ENCODE measurements at places on chromosomes 2 and 18.

- no peak for DNase-seq
Measured at GRCh38 chr2:177983183-177983788, 89.3 kb downstream of the PDE11A start.

- DNase-seq = no peak
Measured at GRCh38 chr18:78948707-78949106, 30.9 kb upstream of the SALL3 start.

DNA sequence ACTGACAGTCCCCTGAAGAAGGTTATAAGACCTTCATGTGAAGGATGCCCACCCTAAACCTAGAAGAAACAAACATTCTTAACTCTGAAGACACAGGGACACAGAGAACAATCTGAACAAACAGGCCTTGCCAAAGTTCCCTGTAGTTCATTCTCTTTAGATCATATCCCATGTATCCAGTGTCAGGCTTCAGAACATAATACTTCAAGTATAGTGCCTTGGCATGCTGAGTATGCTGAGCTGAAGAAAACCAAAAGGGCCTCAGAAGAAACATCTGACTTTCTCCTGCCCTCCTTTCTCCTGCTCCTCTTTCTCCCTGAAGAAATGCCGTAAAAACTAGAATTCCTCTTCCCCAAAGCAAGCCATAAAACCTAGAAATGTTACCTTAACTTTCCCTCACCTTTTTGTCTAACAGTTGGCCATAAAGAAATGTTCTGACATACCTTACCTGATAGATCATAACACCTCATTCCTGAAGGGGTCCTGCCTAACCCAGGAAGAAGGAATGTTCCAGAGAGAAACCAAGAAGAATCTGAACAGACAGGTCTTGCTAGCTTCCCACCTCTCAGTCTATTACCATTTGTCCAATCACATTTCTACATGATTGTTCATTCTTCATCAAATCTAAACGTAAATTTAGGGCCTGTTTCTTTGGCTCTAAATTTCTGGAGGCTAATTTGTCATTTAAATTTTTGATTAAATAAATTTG is 160.1 kb upstream of the ZC3H15 start:
- no peak for DNase-seq

- no peak for DNase-seq
Measured at GRCh38 chr2:9715238-9715637, 84.4 kb upstream of the YWHAQ start.

GRCh38 chr2:143575340-143575739 is 446.1 kb downstream of the ARHGAP15 start:
- no peak for DNase-seq

DNA sequence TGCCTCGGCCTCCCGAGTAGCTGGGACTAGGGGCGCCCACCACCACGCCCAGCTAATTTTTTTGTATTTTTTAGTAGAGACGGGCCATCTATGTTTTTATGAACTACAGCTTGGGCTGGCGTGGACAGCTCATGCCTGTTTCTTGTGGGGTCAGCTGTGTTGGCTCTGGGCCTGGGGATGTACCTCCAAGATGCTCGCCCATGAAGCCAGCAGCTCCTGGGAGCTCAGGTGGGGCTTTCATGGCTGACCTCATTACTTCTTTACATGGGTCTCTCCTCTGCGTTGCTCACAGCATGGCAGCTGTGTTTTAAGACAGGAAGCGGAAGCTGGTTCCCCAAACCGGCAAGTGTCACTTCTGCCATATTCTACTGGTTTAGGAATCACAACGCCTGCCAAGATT is 203.1 kb downstream of the SOX11 start:
- no peak for DNase-seq

- DNase-seq = no peak
Measured at GRCh38 chr2:25597881-25598280, 75.5 kb downstream of the DTNB start.

DNA sequence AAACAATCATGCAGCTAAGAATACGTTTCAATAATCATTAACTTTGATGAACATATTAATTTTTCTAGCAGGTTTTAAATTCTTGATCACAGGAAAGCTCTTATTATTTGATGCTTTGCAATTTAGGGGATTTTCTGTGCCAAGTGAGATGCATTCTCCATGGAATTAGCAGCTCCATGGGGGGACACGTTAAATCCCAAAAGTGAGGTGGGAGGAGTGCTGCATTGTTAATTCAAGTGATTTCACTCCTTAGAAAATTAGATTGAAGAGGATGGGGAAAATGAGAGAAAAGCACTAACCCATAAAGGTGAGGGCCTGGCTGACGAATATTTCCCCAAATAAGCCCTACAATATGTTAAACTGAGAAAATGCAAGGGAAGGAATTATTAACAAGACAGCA is 69.2 kb downstream of the ACVR1C start:
- DNase-seq = no peak

GRCh38 chr2:240554767-240555493 is 2.9 kb downstream of the ANKMY1 start:
- no peak for DNase-seq

GRCh38 chr18:23920054-23920453 is 94.5 kb upstream of the TTC39C start:
- no peak for DNase-seq

GRCh38 chr2:17441055-17441771 is 77.0 kb downstream of the RAD51AP2 start:
- DNase-seq = no peak

GRCh38 chr18:25454730-25455129 is 102.8 kb upstream of the ZNF521 start:
- DNase-seq = no peak

- no peak for DNase-seq
Measured at GRCh38 chr2:11186145-11186544, 30.9 kb downstream of the SLC66A3 start.

DNA sequence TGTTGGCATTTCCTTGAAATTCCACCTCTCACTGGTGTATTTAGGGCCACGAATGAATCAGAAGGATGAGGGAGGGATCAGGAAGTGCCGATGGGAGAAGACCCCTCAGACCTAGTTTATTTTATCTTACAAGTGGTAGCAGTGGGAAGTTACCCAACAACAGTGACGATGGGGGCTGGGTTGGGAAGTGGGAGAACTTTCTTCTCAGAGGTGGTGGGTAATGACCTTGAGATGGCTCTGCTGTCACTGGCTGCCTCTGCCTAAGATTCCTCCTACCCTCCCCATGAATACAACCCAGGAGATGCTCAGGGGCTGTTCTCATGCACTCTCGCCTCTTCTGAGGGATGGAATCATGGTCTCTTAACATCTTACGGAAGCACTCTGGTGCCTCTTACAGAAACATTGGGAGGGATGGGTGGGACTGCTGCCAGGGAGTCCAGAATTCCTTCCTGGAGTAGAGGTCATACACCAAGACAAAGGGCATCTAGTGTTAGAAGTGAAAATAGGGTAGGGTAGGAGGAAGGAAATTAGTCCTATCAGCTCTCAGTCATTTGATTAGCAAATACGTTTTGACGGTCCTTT is 58.5 kb upstream of the TXNDC2 start:
- no peak for DNase-seq

- DNase-seq = no peak
Measured at GRCh38 chr2:45559436-45559835, 51.6 kb downstream of the SRBD1 start.

- DNase-seq = no peak
Measured at GRCh38 chr2:99861376-99861760, 281.0 kb downstream of the AFF3 start.

GRCh38 chr2:144877893-144878292 is 358.0 kb upstream of the ZEB2 start:
- DNase-seq = no peak

- DNase-seq = no peak
Measured at GRCh38 chr2:237702441-237703391, 75.3 kb downstream of the LRRFIP1 start.

- no peak for DNase-seq
Measured at GRCh38 chr2:218880102-218880858, at the start of gene WNT10A. Gene WNT10A (plus strand): TSS chr2:218880852. CDS start chr2:218880996, 144 bp downstream.

DNA sequence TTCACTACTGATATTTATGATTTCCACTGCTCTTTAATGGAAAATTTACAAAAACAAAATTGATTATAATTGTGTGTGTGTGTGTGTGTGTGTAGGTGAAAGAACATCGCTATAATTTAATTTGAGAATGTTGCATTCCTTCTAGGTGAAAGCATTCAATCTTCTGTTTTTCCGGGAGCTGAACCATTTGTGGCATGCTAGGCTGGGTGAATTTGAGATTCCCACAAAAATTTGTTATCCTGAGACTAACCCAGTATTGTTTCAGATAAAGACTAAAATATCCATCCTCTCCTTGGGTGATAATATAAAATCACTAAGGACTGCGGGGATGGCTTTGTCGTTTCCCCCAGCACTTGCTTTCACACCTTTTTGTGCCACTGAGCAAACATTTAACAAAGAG is 911.2 kb upstream of the PIK3C3 start:
- no peak for DNase-seq

GRCh38 chr2:9952856-9953503 is 1.5 kb downstream of the GRHL1 start:
- no peak for DNase-seq

- no peak for DNase-seq
Measured at GRCh38 chr18:23673725-23674124, 11.0 kb upstream of the ANKRD29 start.

- no peak for DNase-seq
Measured at GRCh38 chr2:189698020-189698887, 23.8 kb downstream of the ANKAR start.

GRCh38 chr2:211035548-211036185 is 479.3 kb downstream of the CPS1 start:
- peak; percentile 0 for DNase-seq

- DNase-seq = no peak
Measured at GRCh38 chr2:42613281-42614064, 45.0 kb downstream of the MTA3 start.

DNA sequence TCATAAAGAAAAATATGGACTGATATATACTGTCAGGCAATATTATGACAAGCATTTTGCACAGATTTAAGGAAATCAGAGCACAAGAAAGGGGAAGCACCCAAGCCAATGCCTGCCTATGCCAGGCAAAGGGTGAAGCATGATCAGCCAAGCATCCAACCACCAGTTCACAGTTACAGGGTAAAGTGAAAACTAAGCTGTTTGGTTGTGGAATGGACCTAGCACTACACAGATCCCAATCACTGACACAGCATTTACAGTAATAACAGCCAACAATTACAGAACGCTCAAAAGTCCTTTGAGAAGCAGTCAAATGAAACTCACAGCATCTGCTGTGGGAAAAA is 90.3 kb downstream of the SP3 start:
- DNase-seq = no peak

DNA sequence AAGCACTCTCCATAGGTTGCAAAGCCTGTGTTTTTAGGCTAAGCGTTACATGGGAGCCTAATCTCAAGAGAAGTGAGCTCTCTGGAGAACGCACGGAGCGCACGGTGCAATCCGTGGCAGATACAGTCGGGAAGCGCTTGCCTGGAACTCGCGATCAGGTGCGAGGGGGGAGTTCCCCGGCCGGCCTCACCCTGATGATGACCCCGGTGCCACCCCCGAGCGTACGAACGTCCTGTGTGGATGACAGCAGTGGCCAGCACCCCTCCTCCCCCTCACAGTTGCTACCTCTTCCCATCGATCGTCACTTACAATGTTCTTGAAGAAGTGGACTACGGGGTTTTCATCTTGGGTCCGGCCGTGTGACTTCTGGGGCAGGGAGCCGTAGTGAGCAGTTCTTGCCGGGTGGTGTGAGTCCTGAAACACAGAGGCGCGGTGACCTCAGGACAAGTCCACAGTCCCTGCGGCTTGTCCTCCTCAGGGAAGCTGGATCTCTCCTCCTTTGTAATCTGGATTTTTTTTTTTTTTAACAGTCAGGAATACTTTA is 142.9 kb downstream of the MBP start:
- DNase-seq = no peak

GRCh38 chr2:21261591-21261990 is 137.8 kb downstream of the TDRD15 start:
- DNase-seq = no peak

GRCh38 chr2:100606332-100606725 is 43.5 kb downstream of the PDCL3 start:
- DNase-seq = no peak

- no peak for DNase-seq
Measured at GRCh38 chr2:6675791-6676190, 189.9 kb downstream of the CMPK2 start.

DNA sequence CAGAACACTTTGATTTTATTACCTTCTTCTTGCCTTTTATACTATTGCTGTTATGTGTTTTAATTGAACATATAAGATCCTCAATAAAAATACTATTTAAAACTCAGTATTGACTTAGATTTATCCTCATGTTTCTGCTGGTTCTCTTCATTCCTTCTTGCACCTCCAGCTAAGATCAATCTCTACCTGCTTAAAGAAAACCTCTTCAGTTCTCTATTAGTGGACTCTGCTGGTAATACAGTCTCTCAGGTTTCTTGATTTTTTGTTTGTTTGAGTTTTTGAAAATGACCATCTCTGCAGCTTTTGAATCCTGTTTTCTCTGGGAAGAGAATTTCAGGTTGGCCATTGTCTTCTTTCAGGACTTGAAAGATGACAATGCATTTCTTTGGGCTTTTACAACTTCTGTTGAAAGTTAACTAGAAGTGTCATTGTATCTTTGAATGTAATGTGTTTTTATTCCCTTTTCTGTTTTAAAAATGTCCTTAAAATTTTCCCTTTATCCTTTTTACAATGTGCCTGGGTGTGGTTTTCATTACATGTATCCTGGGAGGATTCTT is 29.8 kb upstream of the TMEM131 start:
- no peak for DNase-seq

DNA sequence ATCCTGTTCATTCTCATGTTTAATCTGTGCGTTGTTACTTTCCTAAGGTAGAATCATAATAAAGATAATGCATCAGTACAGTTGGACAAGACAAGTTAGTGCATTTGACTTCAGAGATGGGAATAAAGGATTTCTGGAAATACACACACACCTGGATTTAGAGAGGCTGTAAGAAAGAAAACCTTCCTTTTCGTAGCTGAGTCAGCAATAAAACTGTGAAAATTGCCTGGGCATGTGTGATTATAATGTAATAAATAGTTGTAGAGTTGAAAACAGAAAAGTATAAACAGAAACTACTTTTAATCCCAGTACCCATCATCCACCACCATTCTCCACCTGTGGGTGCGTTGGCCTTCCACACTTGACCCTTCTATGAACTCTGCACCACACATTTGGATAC is 15.4 kb downstream of the CFAP53 start:
- no peak for DNase-seq

- no peak for DNase-seq
Measured at GRCh38 chr2:172549131-172549530, 6.8 kb upstream of the PDK1 start.

GRCh38 chr2:121147766-121148165 is 137.2 kb downstream of the TFCP2L1 start:
- no peak for DNase-seq

DNA sequence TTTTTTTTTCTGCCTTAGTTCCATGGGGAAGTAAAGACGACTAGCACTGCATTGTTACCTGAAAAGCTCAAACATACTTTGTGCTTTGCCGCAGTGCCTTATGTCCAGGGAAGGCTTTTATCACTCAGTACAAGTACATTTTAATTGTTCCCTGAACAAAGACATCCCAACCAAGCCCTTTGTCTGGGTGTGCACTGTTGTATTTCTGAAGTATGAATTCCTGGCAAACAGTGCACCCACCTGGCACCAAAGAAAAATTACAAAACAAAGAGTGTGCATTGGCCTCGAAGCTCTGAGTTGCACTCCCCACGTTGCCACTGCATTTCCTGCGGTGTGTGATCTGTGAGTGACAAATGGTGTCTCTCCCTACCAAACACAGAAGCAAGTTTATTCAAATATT is 858.5 kb upstream of the PIK3C3 start:
- DNase-seq = no peak

GRCh38 chr2:103961862-103962261 is 892.1 kb upstream of the POU3F3 start:
- no peak for DNase-seq

All from nucleus accumbens (tissue), 56 donors.